Dermis blood vessel endothelial cell (primary cell): ENCODE measurements at places on chromosomes 4 and X. TPM values are rescaled to one million over a fixed set of nuclear protein-coding genes. Genes with fewer than 3 reads are reported as not detected.

GRCh38 chr4:108433832-108434231, 186.5 kb upstream of the RPL34 start:
- peak; percentile 24 for DNase-seq

GRCh38 chr4:48173056-48173991, 39.3 kb upstream of the TXK start:
- peak; percentile 9 for DNase-seq

- DNase-seq, result no peak
Measured at GRCh38 chrX:82756272-82756671, 751.8 kb upstream of the POU3F4 start.

DNA sequence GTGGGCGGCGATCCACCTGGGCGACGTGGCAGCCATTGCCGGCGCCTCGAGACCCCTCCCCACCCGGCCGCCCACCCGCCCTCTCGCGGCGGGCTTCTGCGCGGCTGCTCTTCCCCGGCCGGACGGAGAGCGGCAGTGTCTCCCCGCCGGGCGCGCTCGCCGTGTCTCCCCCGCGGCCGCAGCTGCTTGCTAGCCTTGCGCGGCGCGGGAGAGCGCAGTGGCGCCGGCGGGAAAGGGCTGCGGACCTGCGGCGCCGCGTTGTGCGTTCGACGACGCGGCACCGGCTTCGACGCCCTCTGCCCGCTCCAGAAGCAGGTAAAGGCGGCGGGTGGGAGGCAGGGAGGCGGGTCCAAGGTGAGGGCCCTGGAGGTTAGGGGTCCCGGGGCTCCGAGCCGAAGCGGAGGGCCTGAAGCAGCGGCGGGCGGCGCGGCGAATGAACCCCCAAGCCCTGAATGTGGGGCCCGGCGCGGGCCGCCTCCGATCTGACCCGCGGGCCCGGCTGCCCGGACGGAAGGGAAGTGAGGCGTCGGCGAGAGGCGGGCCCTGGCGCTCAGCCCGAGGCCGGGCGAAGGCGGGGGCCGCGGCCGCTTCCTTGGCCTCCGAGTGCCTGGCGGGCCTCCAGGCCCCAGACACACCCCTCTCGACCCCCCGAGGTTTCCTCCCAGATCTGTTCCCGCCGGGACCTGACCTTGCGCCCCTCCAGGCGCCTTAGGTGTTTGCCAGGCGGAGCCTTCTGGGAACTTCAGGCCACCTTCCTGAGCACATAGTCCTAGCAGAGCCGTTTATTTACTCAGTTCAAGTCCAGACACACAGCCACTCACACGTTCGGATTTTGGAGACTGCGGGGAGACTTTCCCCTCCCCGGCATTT, at the start of gene N4BP2:
Gene N4BP2, plus strand, starts transcription at position 135 of the 870 bp plus-strand sequence. CDS start 40,491 bp downstream, outside the sequence.
- DNase-seq, result peak; percentile 86

The JCHAIN gene
- total RNA-seq, result not detected in 2 replicates

GRCh38 chrX:37905436-37906147, 58.2 kb upstream of the DYNLT3 start:
- peak; percentile 0 for DNase-seq

DNA sequence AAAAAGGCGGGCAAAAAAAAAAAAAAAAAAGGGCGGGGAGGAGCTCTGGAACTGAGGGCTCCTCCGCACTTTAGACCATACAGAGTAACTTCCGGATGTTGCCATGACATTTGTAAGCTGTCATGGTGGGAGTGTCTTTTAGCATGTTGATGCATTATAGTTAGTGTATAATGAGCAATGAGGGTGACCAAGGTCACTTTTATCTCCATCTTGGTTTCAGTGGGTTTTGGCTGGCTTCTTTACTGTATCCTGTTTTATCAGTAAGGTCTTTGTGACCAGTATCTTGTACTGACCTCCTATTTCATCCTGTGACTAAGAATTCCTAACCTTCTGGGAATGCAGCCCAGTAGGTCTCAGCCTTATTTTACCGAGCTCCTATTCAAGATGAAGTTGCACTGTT, 193.4 kb downstream of the UGT8 start:
- DNase-seq, result no peak

The ZNF81 gene
- total RNA-seq, result 6.7 and 10.0 TPM in 2 replicates

DNA sequence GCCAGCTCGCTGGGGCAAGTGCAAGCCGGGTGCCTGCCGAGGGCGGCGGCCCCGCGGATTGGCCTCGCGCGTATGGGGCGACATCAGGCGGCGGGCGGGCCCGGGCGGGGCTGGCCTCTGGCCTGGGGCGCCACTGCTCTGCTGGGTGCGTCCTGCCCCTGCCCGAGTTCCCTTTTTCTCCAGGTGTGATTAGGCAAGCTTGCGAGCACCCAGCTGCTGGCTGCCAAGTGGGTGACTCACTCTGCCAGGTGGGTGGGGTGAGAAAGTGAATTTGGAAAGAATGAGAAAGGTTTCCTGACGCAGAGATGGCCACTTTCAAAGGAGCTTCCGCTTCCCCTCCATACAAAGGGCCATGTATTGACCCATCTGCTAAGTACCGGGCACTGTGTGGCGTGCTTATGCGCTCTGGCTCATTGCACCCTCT, 32.5 kb downstream of the FGFBP1 start:
- DNase-seq, result peak; percentile 43

The NUDT10 gene
- 0.09 and 0.17 TPM in 2 replicates for total RNA-seq

- DNase-seq, result no peak
Measured at GRCh38 chr4:70945452-70946055, 43.4 kb downstream of the MOB1B start.

The POU4F2 gene
- total RNA-seq, result not detected in 2 replicates

The NKX3-2 gene
- 0.05 TPM in 1 of 2 replicates, not detected in the other for total RNA-seq

- no peak for DNase-seq
Measured at GRCh38 chrX:97909245-97909644, 1025.5 kb downstream of the RPA4 start.

The GAGE2A gene
- not detected in 2 replicates for total RNA-seq

GRCh38 chr4:116059361-116059760, 945.9 kb upstream of the NDST4 start:
- no peak for DNase-seq

DNA sequence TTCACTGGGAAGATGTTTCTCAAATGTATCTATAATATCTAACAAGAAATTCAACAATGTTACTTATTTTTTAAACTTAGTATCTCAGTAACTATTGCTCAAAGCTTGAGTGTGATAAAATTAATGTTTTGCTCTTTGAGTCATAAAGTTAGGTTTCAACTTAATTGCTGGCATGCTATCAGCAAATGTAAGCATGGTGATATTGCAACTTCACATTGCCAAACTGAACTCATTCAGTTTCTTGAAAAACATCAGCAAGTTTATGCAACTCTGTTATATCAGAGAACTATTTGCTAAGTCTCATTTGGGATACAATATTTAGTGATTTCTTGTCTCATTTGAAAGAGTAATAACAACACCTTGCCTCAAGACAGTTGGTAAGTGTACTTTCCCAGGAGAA, 91.2 kb upstream of the KLF3 start:
- no peak for DNase-seq

GRCh38 chr4:88219099-88219498, 60.7 kb upstream of the ABCG2 start:
- peak; percentile 79 for DNase-seq

DNA sequence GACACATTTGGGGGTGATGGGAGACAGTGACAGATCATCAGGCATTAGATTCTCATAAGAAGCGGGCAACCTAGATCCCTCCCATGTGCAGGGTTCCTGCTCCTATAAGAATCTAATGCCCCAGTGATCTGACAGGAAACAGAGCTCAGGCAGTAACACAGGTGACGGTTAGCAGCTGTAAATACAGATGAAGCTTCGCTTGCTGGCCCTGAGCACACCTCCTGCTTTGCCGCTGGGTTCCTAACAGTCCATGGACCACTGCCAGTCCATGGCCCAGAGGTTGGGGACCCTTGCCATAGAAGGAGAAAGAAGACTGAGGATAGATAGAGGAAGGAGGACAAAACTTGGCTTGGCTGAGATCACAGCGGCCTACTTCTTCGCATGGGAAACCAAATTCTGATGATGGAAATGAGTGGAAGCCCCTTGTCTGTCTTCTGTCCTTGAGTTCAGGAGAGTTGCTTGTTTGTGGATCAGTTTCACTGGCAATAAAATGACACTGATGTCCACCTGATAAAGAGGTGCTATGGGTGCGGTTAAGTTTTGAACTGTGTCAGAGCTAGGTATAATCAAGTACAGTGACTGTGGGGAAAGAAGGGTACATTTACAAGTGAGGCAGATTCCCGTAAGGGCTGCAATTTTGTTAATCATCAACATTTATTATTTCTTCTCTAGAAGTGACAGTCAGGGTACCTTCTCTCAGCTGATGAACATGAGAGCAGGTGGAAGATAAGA, 1.7 kb upstream of the TIFA start:
- no peak for DNase-seq

- no peak for DNase-seq
Measured at GRCh38 chrX:38982370-38982769, 181.1 kb downstream of the MID1IP1 start.

GRCh38 chrX:137547291-137547690, 18.6 kb upstream of the ZIC3 start:
- DNase-seq, result no peak

The RNF4 gene
- 79.5 and 85.4 TPM in 2 replicates for total RNA-seq

GRCh38 chr4:31375936-31376335, 655.8 kb downstream of the PCDH7 start:
- DNase-seq, result no peak

GRCh38 chr4:37470245-37470644, 215.9 kb downstream of the RELL1 start:
- no peak for DNase-seq

The CTAG1B gene
- total RNA-seq, result not detected in 2 replicates

DNA sequence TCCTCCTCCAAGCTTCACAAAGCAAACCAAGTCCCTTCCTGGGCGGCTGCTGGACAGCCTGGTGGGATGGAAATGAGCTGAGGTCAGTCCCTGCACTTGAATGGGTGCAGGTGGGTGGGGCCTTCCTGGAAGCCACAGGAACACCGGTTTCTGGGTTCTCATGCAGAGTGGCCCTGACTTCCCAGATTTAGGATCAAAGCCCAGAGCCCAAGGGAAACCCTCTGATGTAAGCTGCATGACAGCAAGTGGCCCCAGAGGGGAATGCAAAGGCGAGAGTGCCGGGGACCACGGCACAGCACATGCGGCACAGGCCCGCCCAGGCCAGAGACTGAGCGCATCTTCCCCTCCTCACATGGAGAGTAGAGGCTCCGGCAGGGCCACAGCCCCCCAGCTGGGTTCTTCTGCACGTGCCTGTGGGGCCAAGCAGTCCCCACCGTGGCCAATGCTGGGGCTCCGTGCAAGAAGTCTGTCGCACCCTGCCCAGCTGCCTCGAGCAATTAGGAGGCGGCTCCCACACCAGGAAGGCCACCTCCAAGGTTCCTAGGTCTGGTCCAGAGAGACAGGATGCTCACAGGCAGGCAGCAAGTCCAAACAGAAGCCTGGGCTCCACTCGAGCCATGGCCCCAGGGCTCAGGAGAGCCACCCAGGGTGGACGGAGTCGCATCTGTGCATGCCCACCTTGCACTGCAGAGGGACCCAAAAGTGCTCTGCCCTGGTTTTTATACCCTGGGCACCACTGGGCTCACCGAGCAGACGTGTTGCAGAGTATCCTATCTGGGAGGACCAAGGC, 83.0 kb downstream of the HTRA3 start:
- no peak for DNase-seq

DNA sequence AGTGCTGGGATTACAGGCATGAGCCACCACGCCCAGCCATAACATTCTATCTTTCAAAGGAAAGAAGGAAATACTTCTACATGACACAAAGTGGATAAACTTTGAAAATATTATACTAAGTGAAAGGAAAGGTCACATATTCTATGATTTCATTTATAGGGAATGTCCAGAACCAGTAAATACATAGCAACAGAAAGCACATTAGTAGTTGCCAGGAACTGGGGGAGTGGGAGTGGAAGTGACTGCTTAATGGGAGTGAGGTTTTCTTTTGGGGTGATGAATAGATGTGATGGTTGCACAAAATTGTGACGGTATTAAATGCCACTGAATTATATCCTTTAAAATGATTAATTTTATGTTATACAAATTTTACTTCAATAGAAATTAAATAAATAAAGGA, 95.7 kb upstream of the IL15 start:
- DNase-seq, result no peak

The DOK7 gene
- 0.17 TPM in 1 of 2 replicates, not detected in the other for total RNA-seq

DNA sequence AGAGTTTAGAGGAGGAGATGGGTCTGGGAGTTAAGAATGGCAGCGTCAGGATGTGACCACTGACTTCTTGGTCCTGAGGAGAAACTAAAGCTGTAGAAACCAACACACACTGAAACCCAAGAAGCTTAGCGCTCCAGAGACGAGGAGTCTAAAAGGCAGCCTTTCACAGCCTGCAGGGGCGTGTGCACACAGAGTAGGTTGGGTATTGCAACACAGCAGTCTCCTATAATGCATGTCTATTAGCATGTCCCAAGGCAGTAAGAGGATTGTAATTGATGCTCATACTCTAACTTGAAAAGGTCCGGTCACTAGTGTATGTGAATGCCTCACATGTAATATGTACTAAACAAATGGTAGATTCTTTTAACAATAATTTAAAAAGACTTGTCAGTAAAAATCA, 57.4 kb downstream of the PTTG2 start:
- no peak for DNase-seq

GRCh38 chrX:149846789-149847188, 34.2 kb upstream of the MAGEA8 start:
- DNase-seq, result no peak

- peak; percentile 89 for DNase-seq
Measured at GRCh38 chr4:141763374-141763773, 127.0 kb downstream of the IL15 start.
